Foreskin keratinocyte (primary cell): ENCODE measurements at places on chromosomes 6 and 20. TPM values are rescaled to one million over a fixed set of nuclear protein-coding genes. Genes with fewer than 3 reads are reported as not detected.

AVP gene
- not detected in 2 replicates for polyA plus RNA-seq

ZNF311 gene
- 1.9 TPM in 2 replicates for polyA plus RNA-seq

ADAM33 gene
- polyA plus RNA-seq: not detected in 2 replicates

GRCh38 chr6:81436990-81437389 is 315.5 kb downstream of the TENT5A start:
- DNase-seq: no peak

GRCh38 chr6:110703010-110703905 is 112.0 kb downstream of the CDK19 start:
- no peak for DNase-seq
